ENCODE measurements at places on chromosomes 16 and 17.

DNA sequence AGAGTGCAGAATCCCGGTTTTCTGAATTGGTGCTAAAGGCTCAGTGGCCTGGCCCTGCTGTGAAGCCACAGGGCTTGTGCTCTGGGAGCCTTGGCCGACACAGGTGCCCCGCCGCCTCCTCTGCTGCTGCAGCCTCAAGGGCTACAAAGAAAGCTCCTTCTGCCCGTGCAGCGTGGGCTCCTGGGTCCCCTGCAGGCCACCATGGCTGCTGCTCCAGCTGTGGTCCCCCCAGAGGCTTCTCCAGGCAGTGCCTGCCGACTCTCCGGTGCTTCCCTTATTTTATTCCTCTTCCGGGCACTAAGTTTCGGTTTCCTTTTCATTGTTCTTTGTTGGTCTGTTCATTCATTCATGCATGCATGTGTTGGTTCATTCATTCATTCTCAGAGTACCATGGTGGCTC lies 53.1 kb downstream of the CMIP start:
- no peak for DNase-seq

DNA sequence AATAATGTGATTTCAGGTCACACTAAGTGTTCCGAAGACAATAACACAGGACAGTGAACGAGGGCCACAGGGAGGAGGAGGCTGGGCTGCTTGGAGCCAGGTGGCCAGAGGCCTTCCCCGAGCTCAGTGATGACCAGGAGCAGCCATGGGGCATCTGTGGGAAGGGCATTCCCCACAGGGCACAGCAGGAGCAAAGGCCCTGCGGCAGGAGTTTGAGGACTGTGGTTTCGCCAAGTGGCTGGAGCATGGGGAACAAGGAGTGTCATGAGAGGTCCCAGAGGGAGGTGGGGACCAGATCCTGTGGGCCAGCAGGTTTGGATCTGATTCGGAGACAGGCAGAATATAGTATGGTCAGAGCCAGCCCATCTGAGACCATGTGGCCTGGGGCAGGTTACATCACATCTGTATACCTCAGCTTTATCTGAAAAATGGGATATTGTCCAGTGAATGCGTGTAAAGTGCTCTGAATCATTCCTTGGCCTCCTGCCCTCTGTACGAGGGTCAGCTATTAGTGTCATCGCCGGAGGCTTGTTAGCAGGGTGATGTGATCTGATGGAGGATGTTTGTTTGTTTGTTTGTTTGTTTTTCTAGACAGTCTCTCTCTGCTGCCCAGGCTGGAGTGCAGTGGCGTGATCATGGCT lies 176.8 kb downstream of the KATNIP start:
- no peak for DNase-seq

- DNase-seq = peak; percentile 77
Observed at GRCh38 chr16:51161440-51162195, 10.5 kb upstream of the SALL1 start.

- DNase-seq = no peak
Observed at GRCh38 chr16:75911896-75912295, 185.6 kb upstream of the CPHXL start.

DNA sequence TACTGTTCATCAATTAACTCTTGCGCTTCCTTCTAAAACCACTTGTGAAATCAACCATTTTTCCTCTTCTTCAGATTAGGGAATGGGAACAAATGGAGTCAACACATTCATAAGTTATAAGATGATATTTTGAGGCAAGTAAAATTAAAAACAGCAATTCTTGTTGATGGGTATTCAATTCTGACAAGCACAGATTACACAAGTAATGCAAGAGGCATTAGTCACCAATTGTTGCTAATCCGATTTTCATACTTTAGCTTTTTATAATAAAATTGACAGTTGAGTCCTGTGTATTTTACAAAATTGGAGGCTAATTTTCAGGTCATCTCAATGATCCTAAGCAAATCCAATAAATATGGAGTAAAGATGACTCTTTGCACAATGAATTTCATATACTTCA lies 918.4 kb upstream of the SOX9 start:
- DNase-seq = no peak
